ENCODE measurements at places on chromosomes 2 and 18.

GRCh38 chr2:106956879-106957278 is 70.9 kb upstream of the ST6GAL2 start:
- no peak for DNase-seq

GRCh38 chr2:237131749-237132533 is 46.3 kb downstream of the COPS8 start:
- DNase-seq, result no peak

- DNase-seq, result no peak
Measured at GRCh38 chr18:3119401-3120341, 100.1 kb downstream of the MYOM1 start.

GRCh38 chr18:47949202-47949601 is 18.7 kb upstream of the SMAD2 start:
- DNase-seq, result no peak

GRCh38 chr2:72166279-72166678 is 18.6 kb upstream of the CYP26B1 start:
- no peak for DNase-seq

DNA sequence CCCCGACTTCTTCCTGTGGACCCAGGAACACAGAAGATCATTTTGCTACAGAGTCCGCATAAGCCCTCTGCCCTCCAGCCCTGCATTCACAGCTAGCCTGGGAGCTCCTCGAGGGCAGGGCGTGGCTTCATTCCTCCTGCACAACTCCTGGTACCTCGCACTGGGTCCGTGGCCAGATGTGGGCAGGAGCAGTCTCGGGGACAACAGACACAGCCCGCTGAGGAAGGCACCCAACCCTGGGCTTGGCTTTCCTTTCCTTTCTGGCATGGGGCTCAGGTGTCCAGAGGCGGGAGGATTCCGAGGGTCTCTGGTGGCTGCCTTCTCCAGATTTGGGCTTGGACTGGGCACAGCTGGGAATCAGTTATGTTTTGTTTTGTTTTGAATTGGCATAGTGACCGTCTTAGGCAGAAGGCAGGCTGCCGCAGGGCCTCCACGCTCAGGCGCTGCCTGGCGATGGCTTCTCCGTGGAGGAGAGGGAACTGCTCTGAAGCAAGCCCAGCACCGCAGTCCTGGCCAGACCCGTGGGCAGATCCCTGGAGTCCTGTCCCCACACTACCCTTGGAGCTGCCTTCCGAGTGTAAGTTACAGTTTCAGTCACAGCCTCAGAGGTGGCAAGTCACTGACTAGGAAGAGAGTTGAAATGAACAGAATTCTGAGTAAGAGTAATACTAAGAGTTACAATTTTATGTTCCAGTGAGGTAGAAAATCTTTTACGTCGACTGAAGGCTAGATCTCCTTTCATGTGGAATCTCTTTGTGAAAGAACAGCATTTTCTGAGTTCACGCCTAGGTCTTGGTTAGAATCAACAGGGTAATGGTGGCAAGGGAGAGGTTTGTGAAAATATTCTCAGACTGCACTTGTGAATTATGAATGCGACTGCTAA is 47.9 kb downstream of the LDLRAD4 start:
- DNase-seq, result peak; percentile 79

- DNase-seq, result peak; percentile 89
Measured at GRCh38 chr2:47520825-47521665, 118.1 kb downstream of the MSH2 start.

DNA sequence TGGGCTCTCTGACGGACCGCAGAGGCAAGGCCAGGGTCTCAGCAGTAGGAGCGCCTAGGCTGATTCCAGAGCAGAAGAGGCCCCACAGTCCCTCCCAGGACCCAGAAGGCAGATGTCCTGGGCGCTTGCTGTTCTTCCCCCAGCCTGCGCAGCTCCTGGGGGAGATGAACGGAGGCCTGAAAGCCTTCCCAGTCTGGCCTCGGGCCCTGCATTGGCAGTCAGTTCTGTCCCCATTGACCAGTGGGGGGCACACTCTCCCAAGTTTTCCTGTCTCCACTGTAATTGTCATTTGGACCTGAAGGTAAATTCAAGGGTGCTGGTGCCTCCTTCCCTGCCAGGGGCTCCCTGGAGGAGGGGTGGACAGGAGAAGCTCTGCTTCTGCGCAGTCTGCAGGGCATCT is 345.7 kb downstream of the CYP26B1 start:
- peak; percentile 41 for DNase-seq

- DNase-seq, result no peak
Measured at GRCh38 chr2:62410926-62411456, 95.0 kb downstream of the TMEM17 start.
